ENCODE measurements at places on chromosomes 1 and 21.

DNA sequence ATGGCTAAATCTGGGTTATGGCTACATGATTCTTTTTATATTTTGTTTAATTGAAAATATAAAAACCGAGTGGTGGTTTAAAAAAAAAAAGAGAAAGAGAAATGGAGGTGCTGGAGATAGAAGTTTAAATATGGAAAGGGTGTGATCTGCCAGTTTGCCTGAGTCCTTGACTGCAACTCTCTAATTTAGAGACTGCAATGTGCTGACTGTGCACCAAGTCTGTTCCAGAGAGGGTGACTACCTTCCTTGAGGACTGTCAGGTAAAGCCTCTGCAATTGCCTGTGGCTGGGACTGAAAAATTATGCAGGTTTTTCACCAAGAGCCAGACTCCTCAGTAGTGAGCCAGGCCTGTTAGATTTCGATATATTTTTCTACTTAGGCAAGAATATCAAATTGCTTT lies 1326.3 kb downstream of the BRINP3 start:
- DNase-seq, result no peak

DNA sequence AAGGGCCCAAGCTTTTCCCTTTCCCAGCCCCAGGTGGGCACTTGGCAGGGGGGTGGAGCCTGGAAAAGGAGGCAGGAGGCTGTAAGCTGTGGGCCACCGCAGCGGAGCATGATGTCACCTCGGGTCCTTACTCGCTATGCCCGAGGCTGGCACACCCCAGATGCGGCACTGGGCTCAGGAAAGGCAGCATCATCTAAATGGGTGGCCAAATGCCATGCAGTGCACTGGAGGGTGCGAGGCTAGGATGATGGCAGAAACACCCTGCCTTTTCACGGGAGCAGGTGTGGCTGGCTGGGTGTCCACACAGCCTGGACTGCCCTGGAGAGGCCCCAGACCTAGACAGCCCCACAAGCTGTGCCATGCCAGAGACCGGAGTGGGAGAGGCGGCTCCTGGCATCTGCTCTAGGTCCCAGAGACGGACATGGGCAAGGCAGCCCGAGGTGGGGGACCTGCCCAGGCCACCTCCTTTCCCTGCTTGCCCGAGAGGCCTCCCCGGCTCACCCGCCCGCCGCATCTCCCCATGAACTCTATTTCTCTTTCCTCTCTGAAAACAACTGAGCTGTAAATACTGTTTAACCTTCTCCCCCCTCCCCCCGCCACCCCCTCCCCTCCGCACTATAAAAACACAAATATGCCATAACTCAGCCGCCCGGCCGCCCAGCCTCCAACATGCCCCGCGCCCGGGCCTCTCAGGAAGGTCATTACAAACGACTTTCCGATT lies 124.7 kb downstream of the CASZ1 start:
- DNase-seq, result no peak

GRCh38 chr1:65741993-65742392 lies 50.7 kb upstream of the PDE4B start:
- no peak for DNase-seq

GRCh38 chr1:119139857-119140176 lies 636 bp downstream of the WARS2 start:
- DNase-seq, result no peak

GRCh38 chr1:48582408-48582807 lies 110.4 kb upstream of the SPATA6 start:
- no peak for DNase-seq
